Activated CD4-positive, alpha-beta memory T cell treated with anti-CD3 and anti-CD28 coated beads, Interleukin-2, amount 10 ng/mL, durations not matched to agents 7 days and 5 days (primary cell): ENCODE measurements at places on chromosomes 7 and 10. TPM values are rescaled to one million over a fixed set of nuclear protein-coding genes. Genes with fewer than 3 reads are reported as not detected.

The ESYT2 gene
- total RNA-seq: 133 TPM

The GOLGA7B gene
- total RNA-seq: 11.2 TPM

The OPALIN gene
- not detected for total RNA-seq

The HABP2 gene
- not detected for total RNA-seq

The CTTNBP2 gene
- total RNA-seq: not detected

The VIM gene
- total RNA-seq: 2,607 TPM

GRCh38 chr10:75651417-75651816 lies 220.0 kb downstream of the LRMDA start:
- no peak for DNase-seq

- DNase-seq: no peak
These were observed 230.9 kb downstream of the CAMK1D start for GRCh38 chr10:12579954-12580858.

DNA sequence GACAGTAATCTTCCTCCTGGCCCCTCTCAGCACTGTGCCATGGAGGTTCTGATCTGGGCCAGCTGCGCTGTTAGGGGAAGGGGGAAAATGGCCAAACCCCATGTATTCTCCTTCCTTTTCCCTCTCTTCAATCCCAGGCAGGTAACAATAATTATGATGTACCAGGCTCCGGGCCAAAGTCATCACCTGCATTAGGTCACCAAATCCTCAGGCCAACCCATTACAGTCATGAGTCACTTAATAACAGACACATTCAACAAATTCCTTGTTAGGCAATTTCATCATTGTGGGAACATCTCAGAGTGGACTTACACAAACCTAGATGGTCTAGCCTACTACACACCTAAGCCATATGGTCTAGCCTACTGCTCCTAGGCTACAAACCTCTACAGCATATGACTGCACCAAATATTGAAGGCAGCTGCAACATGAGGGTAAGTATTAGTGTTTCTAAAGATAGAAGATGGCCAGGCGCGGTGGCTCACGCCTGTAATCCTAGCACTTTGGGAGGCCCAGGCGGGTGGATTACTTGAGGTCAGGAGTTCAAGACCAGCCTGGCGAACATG lies 2.2 kb upstream of the HSPB1 start:
- DNase-seq: no peak

DNA sequence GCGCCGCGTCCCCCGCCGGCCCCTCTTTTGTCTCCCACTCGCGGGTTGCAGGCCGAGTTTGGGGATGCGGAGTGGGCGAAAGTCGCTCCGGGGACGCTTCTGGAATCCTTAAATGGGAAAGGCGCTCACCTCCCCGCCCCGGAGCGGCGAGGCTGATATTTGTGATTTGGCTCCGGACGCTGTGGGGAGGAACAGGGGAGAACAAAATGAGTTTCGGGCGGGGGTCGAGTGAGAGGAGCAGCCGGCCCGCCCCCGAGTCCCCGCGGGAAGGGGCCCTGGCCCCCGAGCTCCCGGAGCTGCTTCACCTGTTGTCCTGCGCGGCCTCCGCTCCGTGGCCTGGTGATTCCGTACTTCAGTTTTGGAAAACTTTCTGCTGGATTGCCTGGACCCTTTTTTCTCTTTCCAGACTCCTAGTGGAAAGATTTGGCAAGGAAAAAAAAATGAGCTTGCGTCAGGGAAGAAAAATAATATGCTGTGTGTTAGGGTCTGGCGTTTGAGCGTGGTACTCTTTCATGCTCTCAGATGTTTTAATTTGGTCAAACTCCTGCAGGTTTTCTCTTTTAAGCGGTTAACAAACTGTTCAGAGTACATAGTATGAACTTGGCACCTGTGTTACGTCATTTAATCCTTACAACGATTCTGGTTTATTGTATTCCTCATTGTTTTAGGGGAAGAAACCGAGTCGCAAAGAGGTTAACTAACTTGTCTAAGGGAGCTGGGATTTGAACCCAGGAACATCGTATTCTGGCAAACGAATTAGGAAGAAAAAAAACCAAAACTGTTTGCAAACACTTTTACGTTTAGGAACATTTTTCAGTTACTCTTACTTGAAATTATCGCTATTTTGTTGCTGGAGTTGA lies 924 bp downstream of the BMPR1A start:
- DNase-seq: peak; percentile 20

DNA sequence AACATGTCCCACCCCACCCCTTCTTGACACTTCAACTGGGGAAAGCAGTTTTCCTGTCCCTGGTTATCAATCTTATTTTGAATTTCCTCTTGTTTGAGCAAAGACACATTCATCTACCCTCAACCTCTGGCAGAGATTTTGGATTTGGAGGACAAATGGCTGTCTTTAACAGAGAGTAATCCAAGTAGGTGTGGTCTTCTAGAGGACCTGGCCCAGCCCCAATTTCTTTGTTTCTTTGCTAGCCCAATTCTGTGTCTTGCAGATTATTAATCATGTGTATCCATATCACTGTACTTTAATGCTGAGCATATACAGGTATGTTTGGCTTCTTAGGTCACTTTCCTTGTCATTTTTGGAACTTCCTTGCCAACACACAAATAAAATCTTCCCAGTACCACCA lies 58.8 kb upstream of the ADCY1 start:
- DNase-seq: no peak

DNA sequence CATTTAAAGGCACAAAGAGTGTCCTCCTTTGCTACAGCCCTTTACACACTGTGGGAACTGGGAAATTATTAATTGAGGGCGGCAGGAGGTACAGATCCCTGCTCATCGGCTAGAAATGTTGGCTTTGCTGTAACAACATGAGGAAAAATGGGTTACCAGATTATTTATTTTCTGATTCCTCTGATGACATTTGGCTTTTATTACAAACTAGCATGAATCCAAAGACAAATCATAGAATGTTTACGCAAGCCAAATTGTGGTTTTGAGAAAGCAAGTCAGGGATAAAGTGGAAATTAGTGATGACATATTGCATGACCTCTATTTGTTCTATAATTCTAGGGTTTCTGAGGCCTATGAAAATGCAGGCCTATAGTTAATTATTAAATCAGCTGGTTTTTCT lies 126.1 kb upstream of the TMEM196 start:
- no peak for DNase-seq

- DNase-seq: no peak
These were observed 72.5 kb downstream of the SYPL1 start for GRCh38 chr7:106039486-106040060.

DNA sequence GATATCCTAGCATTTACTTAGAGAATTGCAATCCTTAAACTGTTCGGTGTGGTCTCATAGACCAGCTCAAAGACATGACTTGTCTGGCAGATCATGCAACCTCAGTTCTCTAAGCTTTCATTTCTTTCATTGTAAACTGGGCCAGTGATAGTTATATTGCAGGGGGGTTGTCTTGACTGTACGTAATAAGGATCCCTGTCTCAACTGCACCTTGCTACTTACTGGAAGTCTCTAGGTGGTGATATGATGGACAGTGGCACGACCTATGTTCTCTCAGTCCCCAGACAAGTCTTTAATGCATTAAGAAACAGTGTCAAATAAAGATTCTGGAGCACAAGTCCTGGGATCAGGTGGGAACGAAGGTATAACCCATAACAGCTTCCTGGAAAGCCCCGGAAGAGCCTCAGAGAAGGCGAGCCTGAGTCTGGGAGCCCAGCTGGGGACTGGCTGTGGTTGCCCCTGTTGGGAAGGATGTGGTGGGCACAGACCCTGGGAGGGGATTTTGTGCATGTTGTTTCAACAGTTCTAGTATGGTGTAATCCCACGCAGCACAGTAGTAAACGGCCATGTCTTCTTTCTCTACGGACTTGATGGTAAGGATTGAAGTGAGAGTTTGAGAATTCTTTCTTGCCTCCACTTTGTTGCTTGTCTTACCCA lies 26.0 kb upstream of the TARP start:
- DNase-seq: no peak

DNA sequence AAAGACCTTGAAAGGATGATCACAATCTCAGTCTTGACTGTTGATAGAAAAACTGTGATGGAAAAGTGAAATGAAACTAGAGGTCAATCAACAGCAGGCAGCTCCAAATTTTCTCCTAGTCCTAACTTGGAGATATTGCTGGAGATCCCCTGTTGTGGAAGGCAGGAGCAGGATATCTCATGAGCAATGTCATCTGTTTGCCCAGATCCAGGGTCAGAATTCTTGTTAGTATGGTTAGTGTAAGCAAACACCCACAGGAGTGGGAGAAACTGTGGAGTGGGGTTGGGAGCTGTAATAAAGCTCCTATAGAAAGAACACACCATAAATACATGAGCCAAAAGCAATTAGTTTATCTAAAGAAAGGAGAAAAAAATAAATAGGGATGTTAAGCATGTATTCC lies 169.0 kb downstream of the AKR1D1 start:
- no peak for DNase-seq

GRCh38 chr10:30999070-30999712 lies 32.5 kb downstream of the ZNF438 start:
- DNase-seq: peak; percentile 22

DNA sequence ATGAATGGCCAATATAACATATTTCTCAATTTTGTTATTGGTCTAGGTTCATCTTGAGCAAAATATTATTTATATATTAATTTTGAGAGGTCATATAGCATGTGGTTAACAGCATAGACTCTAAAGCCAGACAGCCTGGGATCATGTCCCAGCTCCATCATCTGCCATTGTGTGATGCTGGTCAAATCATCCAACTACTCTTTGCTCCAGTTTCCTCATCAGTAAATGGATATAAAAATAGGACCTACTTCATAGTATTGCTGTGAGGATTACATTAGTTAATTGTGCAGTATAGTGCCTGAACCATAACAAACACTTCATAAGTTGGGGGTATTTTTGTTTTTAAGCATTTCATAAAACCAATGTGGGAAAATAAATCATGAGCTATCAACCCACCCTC lies 199.0 kb downstream of the KIAA1217 start:
- DNase-seq: no peak

DNA sequence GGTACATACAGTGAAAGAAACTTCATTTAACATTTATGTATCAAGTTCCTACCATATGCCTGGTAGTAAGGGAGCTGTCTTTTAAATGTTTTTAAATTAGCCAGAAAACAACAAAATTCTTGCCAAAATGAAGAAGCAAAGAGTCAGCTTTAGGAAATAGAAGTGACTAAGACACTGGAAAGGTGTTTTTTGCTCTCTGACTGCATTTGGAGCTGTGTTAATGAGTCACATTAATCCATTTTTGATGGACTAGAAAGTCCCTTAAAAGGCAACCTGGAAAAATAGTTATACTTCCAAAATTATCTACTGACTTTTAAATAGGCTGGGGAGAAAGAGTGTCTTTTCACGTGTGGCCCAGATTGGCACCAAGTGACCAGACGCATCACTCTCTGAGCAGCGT lies 3.9 kb upstream of the COL17A1 start:
- DNase-seq: no peak

- no peak for DNase-seq
These were observed 89.1 kb upstream of the HABP2 start for GRCh38 chr10:113463777-113464176.

- DNase-seq: no peak
These were observed 4.4 kb downstream of the UBE2H start for GRCh38 chr7:129948338-129948737.
